ENCODE measurements at places on chromosomes 11 and 22.

DNA sequence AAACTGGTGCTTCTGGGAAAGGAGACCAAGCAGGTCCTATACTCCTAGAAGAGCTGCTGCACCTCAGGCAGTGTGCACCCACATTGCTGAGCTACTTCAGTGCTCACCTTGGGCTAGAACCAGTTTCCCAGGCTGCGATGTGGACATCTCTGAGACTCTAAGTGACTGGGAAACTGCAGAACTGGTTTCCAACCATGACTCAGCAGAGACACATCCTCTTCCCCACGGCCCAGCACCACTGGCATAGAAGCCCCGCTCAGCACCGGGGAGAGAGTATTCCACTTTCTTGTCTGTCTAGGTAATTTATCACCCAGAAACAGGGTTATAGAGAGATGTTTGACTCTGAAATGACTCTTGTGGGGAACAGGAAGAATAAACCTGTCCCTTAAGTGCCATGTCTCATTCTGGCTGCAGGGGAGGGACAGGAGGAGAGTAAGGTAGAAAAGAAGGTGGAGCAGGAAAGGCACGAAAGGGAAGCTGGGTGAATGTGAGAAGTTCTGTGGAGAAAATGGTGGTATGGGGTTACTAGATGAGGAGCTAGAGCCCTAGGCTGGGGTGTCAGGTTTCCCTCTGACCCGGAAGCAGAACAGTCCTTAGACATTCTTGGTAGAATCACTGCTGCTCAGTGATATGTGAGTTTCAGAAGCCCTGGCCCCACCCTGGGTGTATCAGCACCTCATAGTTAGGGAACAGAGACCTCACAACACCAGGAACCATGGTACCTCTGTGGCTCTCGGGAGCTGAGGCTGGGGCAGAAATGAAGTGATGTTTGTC, 340.4 kb upstream of the NCAM1 start:
- DNase-seq, result no peak

GRCh38 chr11:58905011-58905720, 34.1 kb upstream of the GLYATL1 start:
- no peak for DNase-seq

- DNase-seq, result no peak
These were observed 325.8 kb downstream of the OPCML start for GRCh38 chr11:133206313-133207005.

DNA sequence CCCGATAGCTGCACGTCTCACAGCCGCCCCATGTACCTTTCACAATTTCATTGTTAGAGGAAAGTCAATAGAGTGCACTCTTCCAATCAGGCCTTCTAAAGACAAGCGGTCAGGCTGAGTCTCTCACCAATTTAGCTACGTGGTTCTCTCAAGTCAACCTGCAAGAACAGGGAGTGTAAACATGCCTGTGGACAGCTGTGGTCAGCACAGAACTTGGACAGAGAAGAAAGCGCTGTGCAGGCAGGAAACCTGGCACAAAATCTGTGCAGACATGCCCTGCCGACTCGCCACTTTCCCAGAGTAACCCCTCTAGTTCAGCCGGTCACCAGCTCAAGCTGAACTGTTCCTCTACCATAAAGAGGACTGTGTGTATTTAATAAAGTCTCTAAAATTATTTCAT, 39.5 kb downstream of the CHKA start:
- no peak for DNase-seq

- no peak for DNase-seq
These were observed 35.6 kb downstream of the MYH9 start for GRCh38 chr22:36351921-36352802.

- DNase-seq, result no peak
These were observed 1.1 kb downstream of the MLC1 start for GRCh38 chr22:50084080-50084477.

- no peak for DNase-seq
These were observed 96.6 kb upstream of the POU2AF2 start for GRCh38 chr11:111148953-111149352.

GRCh38 chr11:111557425-111558111, 17.0 kb downstream of the LAYN start:
- no peak for DNase-seq

GRCh38 chr11:32435152-32435480, 223 bp downstream of the WT1 start:
- no peak for DNase-seq

DNA sequence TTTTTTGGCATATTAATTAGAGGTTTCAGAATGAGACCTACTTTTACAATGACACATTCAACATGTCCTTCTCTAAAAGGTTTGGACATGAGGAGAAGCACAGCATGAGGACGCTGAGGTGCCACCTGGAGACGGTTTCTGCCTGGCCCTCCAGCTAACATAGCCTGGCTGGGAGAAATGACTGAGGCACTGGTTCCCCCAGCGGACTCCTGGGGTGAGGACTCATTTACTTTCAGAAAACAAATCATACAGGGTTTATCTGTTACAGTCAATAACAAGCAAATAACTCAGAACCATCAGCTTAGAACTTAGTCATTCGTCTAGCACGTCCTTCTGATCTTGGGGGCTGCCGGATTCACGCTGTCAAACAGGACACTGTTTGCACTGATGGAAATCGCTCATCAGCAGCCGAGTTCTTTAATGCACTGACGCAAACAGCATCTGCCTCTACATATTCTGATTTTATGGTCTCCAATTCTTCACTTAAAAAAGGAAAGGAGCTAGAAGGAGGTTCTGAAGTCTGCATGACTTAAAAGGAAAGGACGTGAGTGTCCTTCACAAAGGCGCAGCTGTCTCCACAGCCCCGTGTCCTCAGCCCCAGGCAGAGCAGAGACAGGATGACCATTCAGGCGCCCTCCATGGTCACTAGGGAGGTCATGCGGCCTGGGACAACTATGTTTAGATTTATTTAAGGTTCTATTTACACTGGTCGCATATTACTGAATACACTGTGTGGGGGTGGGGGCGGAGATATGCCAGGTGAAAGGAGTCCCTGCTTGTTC, 44.2 kb downstream of the CERK start:
- no peak for DNase-seq

DNA sequence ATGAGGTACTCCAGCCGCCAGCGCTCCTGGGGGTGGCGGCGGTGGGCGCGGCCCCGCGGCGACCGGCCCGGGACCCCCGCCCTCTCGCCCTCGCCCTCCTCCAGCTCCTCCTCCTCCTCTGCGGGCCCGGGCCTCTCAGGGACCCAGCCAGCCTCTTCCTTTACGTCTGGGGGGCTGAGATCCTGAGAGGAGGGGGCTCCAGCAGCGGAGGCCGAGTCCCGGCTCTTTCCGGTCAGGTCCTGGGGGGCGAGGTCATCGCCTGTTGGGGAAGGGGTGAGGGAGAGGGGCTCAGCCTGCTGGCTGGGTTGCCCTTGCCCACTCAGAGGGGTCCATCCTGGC, 4.3 kb downstream of the ZFTA start:
- no peak for DNase-seq

DNA sequence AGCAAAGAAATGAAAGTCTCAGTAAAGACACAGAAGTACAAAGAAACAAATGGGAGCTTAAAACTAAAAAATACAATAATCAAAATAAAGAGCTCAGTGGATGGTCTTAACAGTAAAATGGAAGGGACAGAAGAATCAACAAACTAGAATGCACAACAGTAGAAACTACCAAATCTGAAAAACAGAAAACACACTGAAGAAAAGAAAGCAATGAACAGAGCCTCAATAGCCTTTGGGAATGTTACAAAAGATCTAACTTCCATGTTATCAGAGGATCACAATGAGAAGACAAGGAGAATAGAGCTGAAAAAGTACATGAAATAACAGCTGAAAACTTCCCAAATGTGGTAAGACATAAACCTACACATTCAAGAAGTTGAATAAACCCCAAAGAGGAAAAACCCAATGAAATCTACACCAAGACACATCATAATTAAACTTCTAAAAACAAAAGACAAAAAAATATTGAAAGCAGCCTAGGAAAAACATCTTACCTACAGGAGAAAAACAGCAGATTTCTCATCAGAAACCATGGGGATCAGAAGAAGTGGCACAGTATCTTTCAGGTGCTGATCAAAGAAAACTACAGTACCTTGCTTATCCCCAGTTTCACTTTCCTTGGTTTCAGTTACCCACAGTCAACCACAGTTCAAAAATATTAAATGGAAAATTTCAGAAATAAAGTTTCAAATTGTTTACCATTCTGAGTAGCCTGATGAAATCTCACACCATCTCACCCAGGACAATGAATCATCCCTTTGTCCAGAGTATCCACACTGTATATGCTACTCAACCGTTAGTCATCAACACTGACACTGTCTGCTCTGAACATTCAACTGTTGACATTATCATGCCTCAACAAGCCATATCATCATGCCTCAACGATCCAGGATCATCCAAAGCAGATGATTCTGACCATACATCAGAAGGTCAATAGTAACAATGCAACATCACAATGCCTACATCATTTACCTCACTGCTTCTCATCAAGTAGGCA, 22.2 kb downstream of the RRAS2 start:
- DNase-seq, result no peak

- peak; percentile 53 for DNase-seq
These were observed 4.6 kb upstream of the GALR3 start for GRCh38 chr22:37818409-37819104.

GRCh38 chr22:29882716-29883044, 294 bp upstream of the MTMR3 start:
- DNase-seq, result no peak

DNA sequence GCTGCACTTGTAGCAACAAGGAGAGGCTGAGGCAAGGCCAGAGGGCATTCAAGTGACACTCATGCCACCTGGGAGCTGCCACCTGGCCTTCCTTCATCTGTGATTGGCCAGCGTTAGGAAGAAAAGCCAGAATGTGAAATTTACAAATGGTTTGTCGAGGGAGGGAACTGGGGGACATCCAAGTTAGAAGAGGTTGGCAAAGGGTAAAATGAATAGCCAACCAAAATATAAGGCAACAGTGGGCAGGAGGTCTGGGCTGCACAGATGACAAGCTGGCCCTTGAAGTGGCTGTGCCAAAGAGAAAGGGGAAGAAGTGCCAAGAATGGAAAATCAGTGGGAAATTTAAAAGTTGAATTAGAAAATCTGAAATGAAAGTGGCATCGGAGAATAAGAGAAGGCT, 221.4 kb downstream of the C11orf91 start:
- DNase-seq, result no peak

GRCh38 chr11:58526721-58527120, 18.8 kb upstream of the OR5B21 start:
- DNase-seq, result no peak

- no peak for DNase-seq
These were observed 189.3 kb upstream of the MTMR2 start for GRCh38 chr11:96113193-96113681.

DNA sequence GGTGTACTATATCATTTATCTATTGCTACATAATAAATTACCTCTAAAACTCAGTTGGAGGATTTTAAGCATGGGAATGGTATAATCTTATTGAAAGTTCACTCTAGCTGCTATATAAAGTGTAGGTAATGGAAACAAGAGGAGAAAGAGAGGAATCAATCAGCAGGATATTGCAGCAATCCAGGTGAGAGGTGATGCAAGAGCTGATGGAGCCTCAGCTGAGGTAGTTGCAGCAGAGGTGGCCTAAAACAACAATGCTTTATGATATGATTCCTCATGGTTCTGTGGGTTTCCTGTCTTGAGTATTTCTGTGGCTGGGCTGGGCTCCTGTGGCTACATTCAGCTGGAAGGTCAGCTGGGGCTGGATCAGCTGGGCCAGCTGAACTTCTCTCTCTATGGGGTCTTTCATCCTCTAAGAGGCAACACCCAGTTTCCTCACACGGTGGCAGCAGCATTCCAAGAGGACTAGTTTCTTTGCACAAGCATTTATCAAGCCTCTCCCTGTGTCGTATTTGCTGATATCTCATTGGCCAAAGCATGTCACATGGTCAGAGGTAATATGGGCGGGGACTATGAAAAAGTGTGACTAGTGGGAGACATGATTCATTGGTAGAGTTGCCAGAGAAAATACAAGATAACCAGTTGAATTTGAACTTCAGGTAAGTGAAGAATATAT, 135.4 kb upstream of the LARGE1 start:
- DNase-seq, result no peak

DNA sequence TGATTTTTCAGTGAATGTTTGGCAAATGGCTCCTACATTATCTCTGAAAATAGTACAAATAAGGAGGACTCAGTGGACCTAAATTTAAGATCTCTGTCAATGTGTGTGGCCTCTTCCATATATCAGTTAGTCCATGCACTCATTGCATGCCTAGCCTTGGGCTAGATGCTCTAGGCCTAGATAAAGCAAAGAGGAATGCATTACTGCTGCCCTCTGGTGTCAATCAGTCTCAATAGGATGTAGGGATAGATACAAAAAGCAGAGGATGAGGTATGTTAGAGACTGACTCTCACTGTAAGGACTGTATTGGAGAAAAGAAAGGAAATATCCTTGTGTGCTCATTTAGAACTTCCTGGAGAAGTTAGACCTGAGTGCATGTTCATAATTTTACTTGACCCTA, 42.0 kb downstream of the MS4A2 start:
- no peak for DNase-seq

DNA sequence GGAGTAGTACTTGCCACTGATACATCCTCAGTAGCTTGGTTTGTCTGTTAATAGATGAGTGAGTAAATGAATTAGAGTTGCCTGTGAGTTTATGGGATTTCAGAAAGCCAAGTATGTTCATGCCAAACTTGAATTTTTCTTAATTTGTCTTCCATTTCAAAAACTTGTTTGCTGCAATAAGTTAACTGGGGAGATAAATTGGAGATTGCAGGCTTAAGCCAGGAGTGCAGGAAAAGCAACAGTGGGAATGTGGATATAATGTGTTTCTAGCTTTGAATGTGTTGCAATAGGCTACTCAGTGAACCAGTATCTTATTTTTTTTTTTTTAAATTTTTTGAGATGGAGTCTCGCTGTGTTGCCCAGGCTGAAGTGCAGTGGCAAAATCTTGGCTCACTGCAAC, 8.2 kb downstream of the OSBP2 start:
- DNase-seq, result no peak

DNA sequence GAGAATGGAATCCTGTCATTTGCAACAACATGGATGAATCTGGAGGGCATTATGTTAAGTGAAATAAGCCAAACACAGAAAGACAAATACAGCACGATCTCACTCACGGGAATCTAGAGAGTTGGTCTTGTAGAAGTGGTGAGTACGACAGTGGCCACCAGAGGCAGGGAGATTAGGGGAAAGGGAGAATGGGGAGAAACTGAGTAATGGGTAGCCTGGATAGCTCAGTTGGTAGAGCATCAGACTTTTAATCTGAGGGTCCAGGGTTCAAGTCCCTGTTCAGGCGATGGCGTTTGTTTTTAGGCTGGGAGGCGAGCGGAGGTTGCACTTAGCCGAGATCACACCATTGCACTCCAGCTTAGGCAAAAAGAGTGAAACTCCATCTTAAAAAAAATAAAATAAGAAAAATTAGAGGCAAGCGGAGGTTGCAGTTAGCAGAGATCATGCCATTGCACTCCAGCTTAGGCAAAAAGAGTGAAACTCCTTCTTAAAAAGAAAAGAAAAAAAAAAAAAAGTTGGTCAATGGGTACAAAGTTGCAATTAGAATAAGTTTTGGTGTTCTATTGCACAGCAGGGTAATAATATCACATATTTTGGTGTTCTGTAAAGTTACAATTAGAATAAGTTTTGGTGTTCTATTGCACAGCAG, 95.7 kb upstream of the UBASH3B start:
- DNase-seq, result no peak

- DNase-seq, result no peak
These were observed 2.9 kb upstream of the APOA1 start for GRCh38 chr11:116840224-116840745.

Data from T-helper 9 cell (primary cell).